ENCODE measurements at places on chromosomes 2 and 18.

GRCh38 chr2:9617749-9618148 is 13.0 kb downstream of the YWHAQ start:
- DNase-seq: no peak

DNA sequence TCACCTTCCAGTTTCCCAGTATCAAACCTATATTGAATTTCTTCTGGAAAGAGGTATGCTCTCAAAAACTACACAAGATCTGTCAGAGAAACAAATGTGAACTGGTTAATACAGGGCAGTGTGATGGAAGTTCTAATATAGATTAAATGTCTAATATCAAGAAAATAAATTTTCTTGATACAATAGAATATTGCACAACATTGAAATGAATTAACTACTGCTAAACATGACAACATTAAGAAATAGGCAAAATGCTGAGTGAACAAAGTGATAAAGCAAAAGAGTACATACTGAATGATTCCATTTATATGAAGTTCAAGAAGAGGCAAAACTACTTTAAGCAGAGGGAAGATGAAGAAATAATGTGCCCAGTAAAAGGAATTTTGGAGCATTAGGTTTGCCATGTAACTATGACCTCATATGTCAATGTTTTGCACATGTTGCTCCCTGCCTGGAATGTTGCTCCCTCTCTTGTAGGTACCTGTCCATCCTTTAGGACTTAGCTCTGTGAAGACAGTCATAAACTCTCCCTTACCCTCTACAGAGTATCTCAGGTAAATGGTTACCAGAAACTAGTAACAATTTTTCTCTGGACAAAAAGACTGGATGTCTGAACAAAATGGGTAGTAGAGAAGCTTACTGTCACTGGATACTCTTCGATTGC is 339.0 kb downstream of the RAD51AP2 start:
- DNase-seq: no peak

GRCh38 chr2:181438261-181438660 is 18.9 kb upstream of the ITGA4 start:
- DNase-seq: no peak

DNA sequence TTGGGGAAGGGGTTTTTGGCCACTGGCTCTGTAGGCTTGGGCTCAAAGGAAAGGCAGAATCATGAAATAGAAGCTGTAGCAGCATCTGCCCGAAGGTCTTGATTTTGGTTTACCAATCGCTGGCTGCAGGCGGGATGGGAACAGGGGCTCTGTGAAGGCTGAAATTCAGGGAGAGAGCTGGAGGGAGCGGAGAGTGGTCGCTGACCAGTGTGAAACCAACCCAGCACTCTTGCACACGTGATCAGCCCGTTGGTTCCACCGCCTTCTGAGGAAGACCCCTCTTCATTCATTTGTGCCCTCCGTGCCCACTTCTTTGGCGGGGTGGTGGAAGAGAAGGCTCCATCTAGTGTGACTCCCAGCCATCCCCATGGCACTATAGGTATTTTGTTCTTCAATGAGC is 82.6 kb downstream of the KLHL29 start:
- no peak for DNase-seq

GRCh38 chr18:1994471-1994870 is 576.8 kb downstream of the METTL4 start:
- no peak for DNase-seq

- no peak for DNase-seq
Measured at GRCh38 chr2:86593266-86593665, 30.0 kb upstream of the CHMP3 start.

DNA sequence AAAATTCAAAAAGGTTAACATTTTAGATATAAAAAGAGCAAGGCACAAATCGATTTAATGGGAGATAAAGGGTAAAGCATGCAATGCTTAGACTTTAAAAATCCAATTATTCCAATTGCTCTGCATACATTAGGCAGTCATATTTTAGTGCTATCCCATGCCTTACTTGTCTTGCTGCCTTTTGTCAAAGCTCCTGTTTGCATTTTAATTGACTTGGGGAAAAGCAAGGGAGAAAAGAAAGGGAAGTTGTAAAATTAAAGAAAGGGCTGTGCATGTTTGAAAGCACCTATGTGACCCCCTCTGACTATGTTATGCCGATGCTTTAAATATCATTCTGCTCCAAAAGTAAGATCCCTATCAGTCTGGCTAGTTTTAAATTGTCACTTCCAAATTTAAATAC is 193.7 kb upstream of the VWC2L start:
- no peak for DNase-seq

GRCh38 chr18:45014047-45014501 is 333.4 kb downstream of the SETBP1 start:
- peak; percentile 31 for DNase-seq

DNA sequence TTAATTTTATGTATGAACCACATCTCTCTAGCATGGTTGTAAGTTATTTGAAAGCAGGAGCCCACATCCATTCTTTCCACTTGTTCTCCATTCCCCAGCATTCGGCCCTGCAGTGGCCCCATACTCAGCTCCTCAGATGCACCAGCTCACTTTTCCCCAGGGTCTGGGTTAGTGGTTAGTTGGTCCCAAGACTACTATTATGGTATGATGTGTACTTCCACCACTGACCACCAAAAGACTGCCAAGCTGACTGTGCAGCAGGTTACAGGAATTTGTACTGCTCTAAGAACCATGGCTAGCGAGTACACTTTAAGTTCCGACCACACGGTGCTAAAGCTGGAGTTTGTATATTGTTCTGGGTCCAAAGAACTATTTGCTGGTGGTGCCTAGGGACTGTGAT is 413.6 kb upstream of the TCF4 start:
- no peak for DNase-seq

- DNase-seq: no peak
Measured at GRCh38 chr2:241982706-241983570, 113.4 kb downstream of the RTP5 start.

GRCh38 chr2:104412384-104412783 is 441.5 kb upstream of the POU3F3 start:
- DNase-seq: no peak

GRCh38 chr2:216044883-216045486 is 31.6 kb upstream of the MREG start:
- no peak for DNase-seq

GRCh38 chr18:12599966-12600365 is 57.9 kb downstream of the SPIRE1 start:
- DNase-seq: no peak

GRCh38 chr18:911486-911885 is 6.8 kb downstream of the ADCYAP1 start:
- no peak for DNase-seq

DNA sequence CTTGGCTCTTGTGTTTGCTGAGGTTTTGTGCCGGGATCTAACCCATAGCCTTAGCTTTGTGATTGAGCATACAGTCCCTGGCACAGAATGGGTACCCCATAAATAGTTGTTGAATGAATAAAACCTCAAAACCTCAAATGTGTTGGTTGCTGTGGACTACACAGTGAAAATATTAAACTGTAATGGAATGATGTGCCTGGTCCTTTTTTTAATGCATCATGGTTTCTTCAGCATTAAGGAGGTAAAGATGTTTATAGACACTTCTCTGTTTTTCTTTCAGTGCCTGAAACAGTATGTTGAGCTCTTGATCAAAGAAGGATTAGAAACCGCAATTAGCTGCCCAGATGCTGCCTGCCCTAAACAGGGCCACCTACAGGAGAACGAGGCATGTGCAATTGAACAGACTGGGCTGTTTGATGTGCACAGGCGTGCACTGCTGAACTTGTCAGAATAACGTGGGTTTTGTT is 97.0 kb downstream of the RNF144A start:
- DNase-seq: no peak

DNA sequence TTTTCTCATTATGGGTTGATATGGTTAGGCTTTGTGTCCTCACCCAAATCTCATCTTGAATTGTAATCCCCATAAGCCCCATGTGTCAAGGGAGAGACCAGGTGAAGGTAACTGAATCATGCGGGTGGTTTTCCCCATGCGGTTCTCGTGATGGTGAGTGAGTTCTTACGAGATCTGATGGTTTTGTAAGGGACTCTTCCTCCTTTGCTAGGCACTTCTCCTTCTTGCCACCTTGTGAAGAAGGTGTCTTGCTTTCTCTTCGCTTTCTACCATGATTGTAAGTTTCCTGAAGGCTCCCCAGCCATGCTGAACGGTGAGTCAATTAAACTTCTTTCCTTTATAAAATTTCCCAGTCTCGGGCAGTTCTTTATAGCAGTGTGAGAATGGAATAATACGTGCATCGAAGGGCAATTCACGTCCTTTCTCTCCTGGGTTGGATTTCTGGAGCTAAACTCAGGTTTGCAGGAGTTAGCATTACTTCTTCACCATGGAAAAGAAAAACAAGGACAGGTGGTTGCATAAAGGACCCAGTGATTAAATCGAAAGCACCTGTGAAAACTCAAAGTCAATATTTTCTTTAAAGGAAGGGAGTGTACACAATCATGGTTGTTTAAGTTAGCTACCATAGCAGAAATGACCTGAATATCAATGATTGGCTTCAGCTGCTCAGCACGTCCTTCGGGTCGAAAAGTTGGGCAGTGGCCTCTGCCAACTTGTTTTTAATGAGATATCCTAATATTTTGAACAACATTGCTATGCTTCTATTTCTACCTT is 54.1 kb downstream of the CDC42EP3 start:
- no peak for DNase-seq

DNA sequence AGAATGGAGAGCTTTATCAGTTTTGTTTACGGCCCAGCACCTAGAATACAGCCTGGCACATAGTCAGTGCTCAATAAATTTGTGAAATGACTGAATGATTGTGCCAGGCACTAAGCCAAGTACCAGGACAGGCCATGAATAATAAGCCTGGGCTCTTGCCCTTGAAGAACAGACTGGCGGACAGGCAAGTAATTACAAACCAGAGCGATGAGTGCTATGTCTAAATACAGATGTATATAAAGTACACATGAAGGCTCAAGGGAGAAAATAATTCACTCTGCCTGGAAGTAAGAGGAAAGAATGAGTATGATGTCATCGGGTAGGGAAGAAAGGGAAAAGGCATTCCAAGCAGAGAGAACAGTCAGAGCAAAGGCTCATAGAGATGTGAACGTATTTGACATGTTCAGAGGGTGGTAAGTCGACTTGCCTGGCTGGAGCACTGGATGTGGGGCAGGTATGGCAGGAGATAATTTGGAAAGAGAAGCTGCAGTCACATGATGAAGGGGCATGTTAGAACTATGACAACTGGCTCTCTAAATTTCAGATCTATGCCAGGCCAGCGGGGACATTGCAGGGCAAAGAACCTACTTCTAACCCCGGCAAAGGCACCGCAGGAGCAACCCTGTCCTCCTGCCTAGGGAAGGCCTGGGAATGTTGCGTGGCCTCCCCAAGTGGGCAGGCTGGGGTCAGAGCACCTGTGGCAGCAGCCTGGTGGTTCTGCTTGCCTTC is 119.1 kb upstream of the STPG4 start:
- no peak for DNase-seq

DNA sequence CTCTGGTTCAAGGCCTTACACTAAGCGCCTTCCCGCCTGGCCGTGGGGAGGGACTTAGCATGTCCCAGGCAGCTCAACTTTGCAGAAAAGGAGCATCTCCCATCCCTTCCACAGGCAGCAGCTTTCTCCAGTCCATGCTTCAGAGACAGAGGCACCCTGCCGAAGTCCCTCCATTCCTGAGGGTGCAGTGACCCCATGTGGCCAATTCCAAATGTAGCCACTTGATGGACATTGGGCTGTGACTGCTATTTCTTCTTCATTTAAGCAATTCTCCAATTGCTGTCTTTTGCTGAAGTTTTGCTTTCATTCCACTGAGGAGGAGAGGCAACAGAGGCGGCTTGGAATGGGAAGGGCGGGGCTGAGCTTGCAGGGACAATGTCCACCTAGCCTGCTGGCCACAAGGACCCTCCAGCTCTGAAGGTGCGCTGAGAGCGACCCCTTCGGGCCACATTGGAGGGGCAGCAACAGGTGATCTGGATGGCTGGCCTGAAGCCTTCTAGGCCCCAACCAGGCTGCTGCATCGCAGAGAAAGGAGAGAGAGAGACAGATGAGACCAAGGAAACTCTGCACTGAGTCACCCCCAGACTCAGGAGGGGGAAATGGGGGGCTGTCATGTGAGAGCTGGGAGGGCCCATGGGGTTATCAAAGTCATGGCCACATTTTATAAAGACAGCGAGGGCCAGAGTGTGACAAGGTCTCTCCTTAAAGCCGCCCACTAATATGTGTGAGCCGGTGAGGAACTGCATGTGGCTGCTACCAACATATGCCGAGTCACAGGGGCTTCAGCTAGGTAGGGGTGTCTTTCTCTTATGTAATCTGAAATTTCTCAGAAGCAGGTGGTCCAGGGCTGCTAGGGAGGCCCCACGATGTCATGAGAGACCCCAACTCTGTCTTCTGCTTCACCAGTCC is 61.3 kb downstream of the LONRF2 start:
- peak; percentile 64 for DNase-seq
